ENCODE measurements at places on chromosomes 5 and 9.

DNA sequence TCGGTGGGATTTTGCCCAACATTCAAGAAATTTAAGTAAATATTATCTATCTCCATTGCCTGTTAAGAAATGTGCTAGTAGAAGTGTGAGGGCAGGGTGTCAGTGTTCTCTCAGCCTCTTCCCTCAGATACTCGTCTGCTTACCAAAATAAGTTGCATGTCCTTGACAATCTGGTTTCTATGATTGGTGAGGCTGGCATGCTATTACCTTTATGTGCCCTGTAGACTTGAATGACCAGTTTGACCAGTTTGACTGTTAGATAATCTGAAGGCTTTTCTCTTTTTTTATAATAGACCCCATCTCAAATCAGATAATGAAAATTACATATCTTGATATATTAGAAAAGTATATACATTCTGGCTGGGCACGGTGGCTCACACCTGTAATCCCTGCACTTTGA is 348 bp downstream of the CATSPER3 start:
- no peak for DNase-seq

DNA sequence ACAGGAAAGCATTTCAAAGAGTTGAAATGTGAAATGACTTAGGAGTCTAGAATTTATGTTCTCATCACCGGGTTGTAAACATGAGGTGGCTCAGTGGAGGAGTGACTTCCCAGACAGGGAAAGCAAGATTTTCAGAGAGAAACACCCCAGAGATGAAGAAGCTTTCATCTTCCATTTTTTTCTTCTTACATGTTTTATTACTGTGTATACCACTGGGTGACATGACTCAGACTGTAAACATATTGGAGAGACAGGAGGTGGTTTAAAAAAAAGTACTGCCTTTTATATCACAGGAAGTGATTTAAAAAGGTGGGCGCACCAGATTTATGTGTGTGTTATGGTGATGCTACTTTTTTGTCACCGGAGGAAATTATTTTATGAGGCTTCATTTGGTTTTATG is 209.1 kb upstream of the TUT7 start:
- no peak for DNase-seq

DNA sequence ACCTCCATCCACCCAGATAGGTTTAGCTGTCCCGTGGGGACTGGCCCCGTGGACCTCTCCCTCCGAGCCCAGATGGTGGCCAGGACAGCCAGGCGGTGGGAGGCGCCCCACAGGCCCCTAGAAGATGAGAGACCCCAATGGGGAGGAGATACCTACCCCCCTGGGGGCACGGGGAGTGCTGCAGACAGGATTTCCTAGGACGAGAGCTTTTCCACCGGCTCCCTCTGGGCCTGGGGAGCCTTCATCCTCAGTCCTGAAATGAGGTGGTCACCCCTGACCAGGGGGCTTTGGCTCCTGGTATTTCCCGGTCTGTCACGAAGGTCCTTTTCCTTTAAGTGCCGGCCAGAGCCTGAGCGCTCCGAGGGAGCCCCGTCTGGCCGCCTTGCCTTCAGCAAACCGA is 46.8 kb downstream of the MRPL36 start:
- no peak for DNase-seq

DNA sequence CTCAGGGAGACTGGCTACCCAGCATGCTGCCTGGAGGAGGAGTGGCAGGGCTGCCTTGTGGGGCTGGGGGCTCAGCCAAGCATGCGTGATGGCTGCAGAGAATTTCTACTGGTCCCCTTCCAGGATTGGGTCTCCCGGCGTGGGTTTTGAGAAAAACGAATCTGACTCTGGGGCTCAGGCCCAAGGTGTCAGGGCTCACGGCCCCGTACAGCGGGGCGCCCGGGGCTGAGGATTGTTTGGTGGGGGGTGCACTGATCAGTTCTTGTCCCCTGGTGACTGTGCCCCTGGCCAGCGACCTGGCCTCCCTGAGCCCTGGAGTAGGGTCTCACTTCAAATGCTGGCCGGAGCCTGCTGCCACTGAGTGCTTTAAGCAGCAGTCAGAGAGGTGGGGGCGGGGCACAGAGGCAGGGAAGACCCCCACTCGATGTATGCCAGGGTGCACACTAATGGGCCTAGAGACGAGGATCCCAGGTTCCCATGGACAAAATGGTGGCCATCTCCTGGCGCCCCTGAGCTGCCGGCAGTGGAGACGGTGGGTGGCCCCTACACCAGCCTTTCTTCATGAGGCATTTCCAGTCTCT is 45.5 kb upstream of the RNU6ATAC start:
- DNase-seq, result no peak

GRCh38 chr5:54103871-54104270 is 206.5 kb downstream of the ARL15 start:
- DNase-seq, result no peak

- no peak for DNase-seq
Observed at GRCh38 chr5:88452820-88453219, 184.2 kb upstream of the TMEM161B start.

GRCh38 chr9:77598524-77598923 is 49.6 kb downstream of the GNA14 start:
- DNase-seq, result no peak

DNA sequence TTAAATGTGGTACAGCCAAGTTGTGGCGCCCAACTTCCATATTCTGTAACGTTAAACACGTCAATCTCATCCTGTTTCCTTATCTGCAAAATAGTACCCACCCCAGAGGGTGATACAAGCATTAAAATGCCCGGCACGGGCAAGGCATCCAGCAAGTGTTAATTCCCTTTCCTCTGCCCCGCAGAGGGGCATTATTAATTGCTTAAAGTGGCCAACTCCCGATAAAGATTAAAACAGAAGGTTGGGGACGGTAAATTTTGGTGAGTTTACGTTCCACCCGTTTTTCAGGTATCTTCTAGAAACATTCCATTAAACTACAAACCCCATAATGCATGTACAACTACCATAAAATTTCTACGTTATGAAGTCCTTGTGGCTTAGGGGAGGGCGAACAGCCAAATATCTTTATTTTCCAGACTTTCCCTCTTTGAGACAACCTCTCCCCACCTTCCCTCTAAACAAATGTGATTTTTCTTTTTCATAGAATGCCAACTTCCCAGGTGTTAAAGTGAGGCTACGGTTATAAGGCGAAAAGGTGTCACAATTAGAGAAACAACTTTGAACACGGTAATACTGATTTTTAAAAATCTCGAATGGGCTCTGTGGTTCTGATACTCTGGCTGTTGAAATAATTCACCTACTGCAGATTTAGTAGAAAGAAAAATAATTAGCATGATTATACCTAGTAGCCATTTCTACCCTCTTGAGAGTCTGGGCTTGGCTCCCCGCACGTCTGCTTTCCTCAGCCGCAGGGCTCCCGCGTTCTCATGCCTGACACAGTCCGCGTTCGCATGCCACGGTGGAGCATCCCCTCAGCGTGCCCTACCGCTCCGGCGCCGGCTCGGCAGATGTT is 1.2 kb upstream of the GPBP1 start:
- DNase-seq, result no peak

GRCh38 chr5:180636403-180637075 is 12.9 kb downstream of the FLT4 start:
- no peak for DNase-seq

GRCh38 chr5:100550531-100551051 is 15.4 kb downstream of the FAM174A start:
- DNase-seq, result no peak

GRCh38 chr5:167530548-167530947 is 760.9 kb upstream of the WWC1 start:
- no peak for DNase-seq

DNA sequence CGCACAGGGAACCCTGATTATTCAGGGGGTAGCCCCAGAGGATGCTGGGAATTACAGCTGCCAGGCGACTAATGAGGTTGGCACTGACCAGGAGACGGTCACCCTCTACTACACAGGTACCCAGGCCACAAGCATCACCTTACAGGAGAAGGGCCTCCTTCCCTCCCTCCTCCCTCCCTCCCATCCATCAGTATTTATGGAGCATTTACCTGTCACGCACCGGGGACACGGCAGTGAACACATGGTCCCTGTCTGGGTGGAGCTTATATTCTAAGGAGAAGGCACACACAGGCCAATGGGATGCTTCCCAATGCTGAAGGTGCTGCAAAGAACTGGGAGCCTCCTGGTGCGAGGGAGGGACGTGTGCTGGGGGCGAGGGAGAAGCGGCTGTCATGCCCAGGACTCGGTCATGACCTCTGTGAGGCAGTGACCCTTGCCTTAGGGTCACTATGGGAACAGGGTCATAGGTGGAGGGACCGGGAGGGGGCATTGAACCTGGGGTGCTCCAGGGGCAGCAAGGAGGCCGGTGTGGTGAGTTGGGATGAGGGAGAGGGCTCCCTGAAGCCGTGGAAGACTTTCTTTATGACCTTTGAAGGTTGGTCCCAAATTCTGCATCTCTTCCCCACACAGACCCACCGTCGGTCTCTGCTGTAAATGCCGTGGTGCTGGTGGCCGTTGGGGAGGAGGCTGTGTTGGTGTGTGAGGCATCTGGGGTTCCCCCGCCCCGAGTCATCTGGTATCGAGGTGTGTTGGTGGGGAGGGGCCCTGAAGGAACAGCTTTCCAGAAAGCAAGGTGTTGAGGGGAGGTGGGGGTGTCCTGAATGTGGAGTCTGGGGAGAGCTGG is 41.5 kb downstream of the HMCN2 start:
- DNase-seq, result no peak

- no peak for DNase-seq
Observed at GRCh38 chr5:133939668-133940067, 28.8 kb downstream of the C5orf15 start.

GRCh38 chr9:31492229-31492628 is 892.2 kb upstream of the ACO1 start:
- no peak for DNase-seq

GRCh38 chr5:61298580-61298979 is 33.5 kb upstream of the ZSWIM6 start:
- DNase-seq, result no peak

DNA sequence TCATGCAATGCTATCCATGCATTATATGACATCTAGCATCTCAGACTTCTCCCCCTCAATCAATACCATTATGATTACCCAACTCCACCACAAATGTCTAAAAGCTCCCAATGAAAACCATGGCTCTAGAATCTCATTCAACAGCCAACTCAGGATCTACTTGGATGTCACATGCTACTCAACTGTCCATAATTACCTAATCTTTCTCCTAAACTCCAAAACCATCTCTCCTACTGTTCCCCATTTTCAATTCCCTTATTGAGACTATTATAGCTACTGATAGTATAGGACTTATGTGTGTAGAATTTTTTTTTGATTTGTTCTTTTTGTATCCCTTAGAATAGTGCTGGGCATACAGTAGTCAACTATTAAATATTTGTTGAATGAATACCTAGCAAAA is 8.2 kb upstream of the STRBP start:
- DNase-seq, result no peak

DNA sequence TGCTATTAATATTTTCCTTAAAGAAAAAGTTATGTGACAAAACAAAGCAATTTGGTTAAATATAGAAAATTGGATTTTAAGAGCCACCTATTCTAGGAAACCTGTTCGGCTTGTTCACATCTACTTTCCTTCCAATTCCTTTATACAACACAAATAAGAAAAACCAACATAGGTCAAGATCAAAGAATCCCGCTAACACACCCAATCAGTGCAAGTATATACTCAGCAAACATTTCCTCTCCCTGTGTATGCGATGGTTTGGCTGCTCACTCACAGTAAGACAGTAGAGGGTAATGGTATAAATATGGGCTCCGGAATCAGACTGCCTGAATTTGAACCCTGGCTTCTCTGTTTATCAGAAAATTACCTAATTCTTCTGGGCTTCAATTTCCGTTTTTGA is 757.5 kb upstream of the ZNF608 start:
- no peak for DNase-seq

- no peak for DNase-seq
Observed at GRCh38 chr5:115379622-115380344, 83.3 kb upstream of the CCDC112 start.

DNA sequence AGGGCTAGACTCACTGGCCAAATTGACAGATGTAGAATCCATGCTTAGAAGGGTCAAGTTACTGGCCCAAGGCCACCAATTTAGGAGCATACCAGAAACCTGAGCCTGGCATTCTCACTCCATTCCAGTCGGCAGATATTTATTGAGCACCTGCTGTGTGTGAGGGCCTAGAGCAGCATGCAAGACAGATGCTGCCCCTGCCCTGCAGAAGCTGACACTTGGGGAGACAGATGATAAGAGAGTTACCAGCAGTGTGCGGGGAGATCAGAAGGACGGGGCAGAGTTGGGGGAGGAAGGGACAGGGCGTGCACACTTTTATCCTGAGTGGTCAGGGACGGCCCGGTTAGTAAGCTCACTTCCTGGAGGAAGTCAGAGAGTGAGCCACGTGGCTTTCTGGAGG is 111.5 kb upstream of the RAPGEF1 start:
- DNase-seq, result no peak

GRCh38 chr5:127486471-127486870 is 31.0 kb upstream of the PRRC1 start:
- no peak for DNase-seq

DNA sequence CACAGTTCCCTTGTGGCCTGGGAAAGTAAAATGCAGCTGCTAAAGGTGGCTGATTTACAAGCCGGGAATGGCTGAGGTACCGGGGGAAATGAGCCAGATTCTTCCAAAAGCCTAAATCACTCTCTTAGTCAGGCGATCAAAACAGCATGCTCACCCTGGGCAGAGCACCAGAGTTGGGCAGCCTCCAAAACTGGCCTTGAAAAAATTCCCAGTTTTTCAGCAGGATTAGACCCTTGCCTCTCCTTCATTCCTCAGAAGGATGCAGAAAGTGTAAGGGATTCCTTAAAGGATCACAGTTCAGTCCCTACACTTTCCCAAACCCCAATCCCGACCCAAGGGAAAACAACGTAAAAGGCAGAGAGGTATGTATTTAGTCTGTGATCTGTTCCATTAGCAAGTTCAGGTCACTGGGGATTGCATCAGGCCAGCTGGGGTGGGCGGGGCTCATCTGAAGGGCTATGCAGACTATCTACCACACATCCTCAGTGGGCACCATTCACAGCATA is 16.9 kb downstream of the TMEM174 start:
- DNase-seq, result no peak

GRCh38 chr9:94908011-94908563 is 181.6 kb downstream of the AOPEP start:
- no peak for DNase-seq

GRCh38 chr5:172606156-172606785 is 34.8 kb upstream of the NEURL1B start:
- no peak for DNase-seq

DNA sequence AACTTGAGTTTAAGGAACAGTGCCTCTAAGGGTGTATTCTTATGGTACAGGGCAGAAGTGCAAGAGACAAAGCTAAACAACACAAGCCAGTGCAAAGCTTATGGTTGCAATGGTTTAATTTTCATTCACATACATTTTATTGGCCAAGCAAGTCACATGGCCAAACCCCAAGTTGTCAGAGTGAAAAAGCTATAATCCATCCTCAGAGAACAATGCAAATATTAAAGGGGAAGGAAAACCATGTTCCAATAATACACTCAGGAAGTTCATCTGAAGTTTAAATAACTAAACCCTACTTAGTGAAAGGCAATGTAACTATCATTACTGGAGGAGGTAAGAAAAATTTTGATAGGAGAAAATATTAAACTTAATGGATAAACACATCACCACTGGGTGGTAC is 26.6 kb upstream of the TLR4 start:
- no peak for DNase-seq
